ENCODE measurements at places on chromosomes 7 and 10.

- no peak for DNase-seq
Measured at GRCh38 chr7:37476881-37477450, 28.3 kb upstream of the ELMO1 start.

GRCh38 chr7:71652510-71652909, 520.6 kb downstream of the GALNT17 start:
- no peak for DNase-seq

DNA sequence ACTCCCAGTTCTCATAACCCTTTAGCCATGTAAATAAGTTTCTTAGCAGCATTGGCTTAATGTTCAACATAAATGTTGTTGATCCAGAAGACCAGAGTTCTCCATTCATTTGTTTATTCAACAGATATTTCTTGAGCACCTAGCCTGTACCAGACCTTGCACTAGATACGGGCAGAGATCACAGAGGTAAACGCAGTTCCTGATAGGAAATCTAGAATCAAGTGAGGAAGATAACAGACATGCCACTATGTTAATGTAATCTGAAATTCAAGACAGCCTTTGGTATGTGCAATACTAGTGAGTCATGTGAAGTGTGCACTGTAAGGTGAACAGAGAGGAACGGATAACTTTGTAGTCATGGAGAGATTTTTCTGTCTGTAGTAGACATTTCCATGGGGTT, 3.0 kb downstream of the BUB3 start:
- DNase-seq, result no peak

GRCh38 chr7:92042056-92042737, 92.1 kb downstream of the CYP51A1 start:
- no peak for DNase-seq

DNA sequence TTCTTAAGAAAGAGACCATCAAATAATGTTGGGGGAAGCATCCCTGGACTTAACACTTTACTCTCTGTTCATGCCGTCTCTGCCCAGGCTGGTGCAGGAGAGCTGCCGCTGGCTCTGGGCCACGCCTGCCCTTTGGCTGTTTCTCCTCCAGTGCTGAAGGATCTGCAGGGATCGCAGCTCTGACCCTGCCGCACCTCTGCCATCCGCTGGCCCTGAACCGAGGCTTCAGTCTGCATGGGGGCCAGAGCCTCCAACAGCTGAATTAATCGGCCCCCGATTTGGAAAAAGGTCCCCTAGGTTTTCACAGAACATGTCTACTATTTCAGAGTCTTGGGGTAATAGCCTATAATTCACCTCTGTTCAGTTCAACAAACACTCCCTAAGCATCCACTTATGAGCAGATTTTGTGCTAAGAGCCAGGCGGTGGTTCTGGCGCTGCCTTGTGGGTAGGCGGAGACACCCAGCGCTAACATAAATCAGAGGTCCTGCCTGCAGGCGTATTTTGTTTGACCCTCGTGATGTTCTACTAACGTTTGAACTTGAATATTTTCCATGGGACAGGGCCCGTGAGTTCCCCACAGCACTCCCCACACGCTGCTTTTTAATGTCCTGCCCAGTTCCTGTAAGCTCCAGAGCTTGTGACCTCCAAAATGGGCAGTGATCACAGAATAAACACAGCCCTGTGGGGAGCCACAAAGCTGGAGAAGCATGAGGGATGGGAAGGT, 99.0 kb downstream of the DYNC2I1 start:
- DNase-seq, result no peak

DNA sequence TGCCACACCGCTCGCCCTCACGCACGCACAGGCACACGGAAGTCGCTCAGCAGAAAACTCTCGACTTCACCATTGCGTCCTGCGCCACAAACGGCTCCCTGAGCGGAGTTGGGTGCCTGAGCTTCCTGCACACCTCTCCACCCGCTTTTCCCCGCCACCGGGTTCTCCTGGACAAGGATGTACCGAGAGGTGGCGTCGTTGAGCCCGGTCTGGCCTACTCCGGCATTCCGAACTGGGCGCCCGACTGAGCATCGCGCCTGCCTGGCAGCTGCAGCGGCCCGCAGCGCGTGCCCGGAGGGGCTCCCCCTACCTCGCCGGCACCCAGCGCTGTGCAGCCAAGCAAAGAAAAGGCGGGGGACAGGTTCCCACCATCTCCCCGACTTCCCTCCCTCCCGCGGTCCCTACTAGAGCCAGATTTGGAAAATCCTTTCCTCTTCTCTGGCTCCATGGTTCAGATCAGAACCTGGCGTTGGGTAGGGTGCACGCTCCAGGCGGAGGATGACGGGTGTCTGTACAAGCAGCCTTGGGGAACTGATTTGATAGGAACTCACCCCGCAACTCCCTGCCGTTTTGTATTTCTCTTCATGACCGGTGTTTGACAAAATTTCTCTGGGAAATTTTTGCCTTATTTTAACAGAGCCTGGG, 1.7 kb downstream of the SORCS3 start:
- DNase-seq, result no peak
